ENCODE measurements at places on chromosomes 3 and 15.

DNA sequence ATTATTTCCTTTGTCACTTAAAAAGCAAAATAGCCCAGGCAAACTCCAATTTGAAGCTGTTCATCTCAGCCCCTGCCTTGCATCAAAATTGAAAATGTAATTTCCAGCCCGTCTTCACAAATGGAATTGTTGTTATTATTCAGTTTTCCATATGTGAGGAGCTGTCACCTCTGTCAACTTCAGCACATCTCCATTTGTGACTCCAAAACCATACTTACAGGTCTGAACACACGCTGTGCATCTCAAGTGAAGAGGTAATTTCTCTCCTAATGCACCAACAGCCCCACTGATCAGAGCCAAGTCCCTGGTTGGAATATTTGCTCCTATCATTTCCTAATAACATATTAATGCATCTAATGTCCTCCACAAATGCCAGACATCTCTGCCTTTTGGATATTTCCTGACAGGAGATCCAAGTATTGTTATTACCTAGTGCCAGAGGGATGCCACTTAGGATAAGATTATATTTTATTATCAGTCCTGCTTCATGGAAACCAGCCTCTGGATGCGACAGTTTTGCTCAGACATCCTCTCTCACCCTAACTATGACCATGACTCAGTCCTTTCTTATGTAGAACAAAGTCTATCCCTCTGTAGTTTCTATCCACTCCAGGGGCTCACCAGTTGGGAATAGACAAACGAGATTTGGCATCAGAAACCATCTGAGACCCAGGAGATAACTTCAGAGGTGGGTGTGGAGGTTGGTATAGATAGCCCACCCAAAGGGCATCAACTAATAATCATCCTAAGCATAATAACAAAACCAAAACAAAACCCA, 379.8 kb downstream of the VPS13C start:
- DNase-seq, result no peak
- no peaks in the 10 kb centered on the region for H3K4me1 ChIP-seq
- peaks cover 3% of the 10 kb centered on the region for H3K27me3 ChIP-seq
- no peak overlapping the region for H3K27ac ChIP-seq

DNA sequence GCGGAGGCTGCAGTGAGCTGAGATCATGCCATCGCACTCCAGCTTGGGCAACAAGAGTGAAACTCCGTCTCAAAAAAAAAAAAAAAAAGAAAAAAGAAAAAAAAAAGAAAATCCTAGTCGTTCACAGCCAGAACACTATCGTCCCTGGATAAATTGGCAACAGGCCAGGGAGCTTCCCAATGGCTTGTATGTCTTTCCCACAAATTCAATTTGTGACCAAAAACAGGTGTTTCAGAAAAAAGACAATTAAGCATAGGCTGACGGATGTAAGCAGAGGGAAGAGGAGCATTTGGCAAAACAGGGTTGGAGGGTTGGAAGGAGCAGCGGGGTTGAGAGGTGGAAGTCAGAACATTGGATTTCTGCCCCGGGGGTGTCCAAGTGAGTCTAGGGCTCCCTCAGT, 8.5 kb downstream of the EPB42 start:
- no peak for DNase-seq
- no peak overlapping the region for H3K27ac ChIP-seq
- H3K4me3 ChIP-seq, result no peak overlapping the region
- H3K4me1 ChIP-seq, result no peaks in the 10 kb centered on the region
- no peaks in the 10 kb centered on the region for H3K36me3 ChIP-seq

DNA sequence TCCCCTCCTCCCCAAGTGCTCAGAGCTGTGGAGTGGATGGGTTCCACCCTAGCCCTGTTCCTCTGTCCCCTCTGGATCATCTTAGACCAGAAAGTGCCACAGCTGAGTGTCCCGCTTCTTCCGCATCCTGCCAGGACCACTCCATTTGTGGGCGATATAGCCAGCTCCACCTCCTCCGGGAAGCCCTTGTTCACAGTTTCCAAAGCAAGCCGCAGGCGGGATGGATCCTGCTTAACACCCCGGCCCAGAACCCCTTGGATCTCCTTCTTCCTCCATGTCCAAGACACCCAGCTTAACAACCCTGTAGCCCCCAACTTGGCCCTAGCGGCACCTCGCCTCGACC, 490 bp upstream of the ALAS1 start:
- H3K36me3 ChIP-seq, result peaks cover 26% of the 10 kb centered on the region
- DNase-seq, result no peak
- no peak overlapping the region for H3K4me3 ChIP-seq
- peaks cover 29% of the 10 kb centered on the region for H3K4me1 ChIP-seq
- peak overlapping the region; percentile 83 for H3K27ac ChIP-seq

GRCh38 chr3:64575211-64575844, 112.5 kb downstream of the ADAMTS9 start:
- H3K27me3 ChIP-seq, result no peaks in the 10 kb centered on the region
- H3K4me1 ChIP-seq, result no peaks in the 10 kb centered on the region
- no peak overlapping the region for H3K4me3 ChIP-seq
- no peak overlapping the region for H3K27ac ChIP-seq
- peak; percentile 5 for DNase-seq

DNA sequence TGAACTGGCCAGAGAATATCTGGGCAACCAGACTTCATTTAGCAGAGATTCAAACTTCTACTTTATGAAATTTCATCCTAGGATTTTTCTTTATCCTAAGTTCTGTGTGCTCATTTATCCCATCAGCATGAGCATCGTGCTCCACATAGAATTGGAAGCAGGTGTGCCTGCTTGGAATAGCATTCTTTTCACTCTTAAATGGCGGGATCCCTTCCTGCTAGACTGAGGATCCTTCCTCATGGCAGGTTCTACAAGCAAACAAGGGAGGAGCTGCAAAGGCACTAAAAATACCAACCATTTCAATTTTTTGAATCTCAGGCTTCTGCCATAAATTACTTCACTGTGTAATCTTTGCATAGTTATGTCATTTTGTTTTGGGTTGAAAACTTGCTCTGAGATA, 74.6 kb upstream of the FLNB start:
- H3K4me3 ChIP-seq, result no peak overlapping the region
- H3K27me3 ChIP-seq, result no peaks in the 10 kb centered on the region
- H3K27ac ChIP-seq, result no peak overlapping the region
- DNase-seq, result no peak
- H3K36me3 ChIP-seq, result peaks cover 10% of the 10 kb centered on the region
- H3K4me1 ChIP-seq, result no peaks in the 10 kb centered on the region

DNA sequence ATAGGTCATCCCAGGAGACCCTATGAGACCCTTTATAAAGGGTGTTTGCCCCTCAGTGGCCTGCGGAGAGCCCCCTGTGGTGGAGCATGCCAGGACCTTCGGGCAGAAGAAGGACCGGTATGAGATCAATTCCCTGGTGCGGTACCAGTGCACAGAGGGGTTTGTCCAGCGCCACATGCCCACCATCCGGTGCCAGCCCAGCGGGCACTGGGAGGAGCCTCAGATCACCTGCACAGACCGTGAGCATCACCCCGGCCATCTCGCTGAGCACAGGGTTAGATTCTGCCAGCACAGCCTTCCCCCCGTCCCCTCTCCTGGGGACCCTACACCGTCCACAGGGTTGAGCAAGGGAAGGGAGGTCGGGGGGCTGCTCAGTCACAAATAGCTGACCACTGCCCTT, 21.6 kb downstream of the HAPLN3 start:
- no peak overlapping the region for H3K4me3 ChIP-seq
- H3K27ac ChIP-seq, result no peak overlapping the region
- H3K36me3 ChIP-seq, result no peaks in the 10 kb centered on the region
- peaks cover 4% of the 10 kb centered on the region for H3K27me3 ChIP-seq
- no peaks in the 10 kb centered on the region for H3K4me1 ChIP-seq

DNA sequence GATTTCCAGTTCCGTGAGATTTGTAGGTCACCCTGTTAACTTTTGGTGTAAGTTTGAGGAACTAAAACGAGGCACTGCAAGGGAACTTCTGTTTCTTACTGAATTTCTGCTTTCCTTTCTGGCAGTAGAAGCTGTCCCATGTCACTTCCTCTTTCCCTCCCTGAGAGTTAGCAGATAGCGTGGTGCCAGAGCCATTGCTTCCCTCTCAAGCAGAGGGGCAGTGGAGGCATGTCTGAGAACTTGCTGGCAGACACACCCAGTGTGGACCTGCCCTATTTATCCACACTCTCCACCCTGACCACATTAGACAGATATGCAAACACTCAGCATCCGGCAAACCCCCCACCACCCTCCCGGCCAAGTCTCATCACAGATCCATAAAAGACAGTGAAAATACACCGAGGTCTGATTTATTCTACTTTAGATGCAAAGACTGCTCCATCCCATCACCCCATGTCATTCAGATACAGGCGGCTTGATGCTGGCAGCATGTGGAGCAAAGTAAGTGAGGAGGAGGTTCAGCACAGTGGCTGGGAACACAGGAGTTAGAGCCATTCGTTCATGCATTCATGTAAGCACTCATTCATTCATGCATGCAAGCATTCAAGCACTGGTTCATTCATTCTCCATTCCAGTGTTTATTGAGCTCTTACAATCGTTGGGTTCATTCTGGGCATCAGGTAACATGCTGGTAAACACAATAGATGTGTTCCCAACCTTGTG, 324.7 kb downstream of the SHQ1 start:
- no peak overlapping the region for H3K4me3 ChIP-seq
- no peak overlapping the region for H3K27ac ChIP-seq
- no peaks in the 10 kb centered on the region for H3K4me1 ChIP-seq
- no peaks in the 10 kb centered on the region for H3K36me3 ChIP-seq
- DNase-seq, result no peak

DNA sequence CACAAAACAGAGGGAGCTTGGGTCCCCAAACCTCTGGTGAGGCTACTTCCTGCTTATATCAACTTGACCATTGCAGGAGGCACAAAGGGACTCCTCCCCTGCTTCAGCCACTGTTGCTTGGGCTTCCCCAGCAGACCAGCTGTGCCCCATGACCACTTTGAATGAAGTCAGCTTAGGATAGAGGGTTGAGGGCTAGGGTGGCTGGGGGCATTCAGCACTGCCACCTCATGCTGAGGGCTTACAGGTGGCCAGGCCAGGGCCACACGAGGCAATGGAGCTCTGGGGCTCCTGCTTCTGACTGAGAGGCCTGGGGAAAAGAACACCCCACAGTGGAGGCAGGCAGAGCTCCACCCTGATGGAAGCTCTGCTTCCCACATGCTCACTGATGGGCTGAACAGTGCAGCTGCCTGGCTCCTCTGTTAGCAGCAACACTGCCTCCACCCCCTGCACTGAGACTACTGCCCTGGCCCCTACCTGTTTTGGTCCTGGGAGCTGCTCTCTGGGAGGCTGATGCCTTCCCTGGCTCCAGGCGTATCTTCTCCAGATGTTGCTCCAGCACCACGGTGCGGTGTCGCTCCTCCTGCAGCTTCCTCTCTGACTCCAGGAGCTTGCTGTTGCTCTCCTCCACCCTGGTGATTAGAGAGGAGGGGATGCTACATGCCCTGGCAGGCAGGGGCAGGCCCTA, 10.2 kb upstream of the HHATL start:
- no peak overlapping the region for H3K4me3 ChIP-seq
- no peak for DNase-seq
- H3K27ac ChIP-seq, result no peak overlapping the region
- no peaks in the 10 kb centered on the region for H3K36me3 ChIP-seq
- H3K4me1 ChIP-seq, result no peaks in the 10 kb centered on the region

GRCh38 chr15:96043591-96044171, 286.8 kb upstream of the NR2F2 start:
- no peak for DNase-seq
- H3K4me3 ChIP-seq, result no peak overlapping the region
- H3K27ac ChIP-seq, result no peak overlapping the region
- no peaks in the 10 kb centered on the region for H3K36me3 ChIP-seq
- H3K4me1 ChIP-seq, result no peaks in the 10 kb centered on the region

- H3K36me3 ChIP-seq, result no peaks in the 10 kb centered on the region
- no peaks in the 10 kb centered on the region for H3K27me3 ChIP-seq
- no peak overlapping the region for H3K27ac ChIP-seq
- H3K4me1 ChIP-seq, result no peaks in the 10 kb centered on the region
These were observed 125.1 kb downstream of the TJP1 start for GRCh38 chr15:29696950-29697738.

- no peak for DNase-seq
- no peak overlapping the region for H3K27ac ChIP-seq
- no peaks in the 10 kb centered on the region for H3K4me1 ChIP-seq
- H3K36me3 ChIP-seq, result no peaks in the 10 kb centered on the region
- H3K4me3 ChIP-seq, result no peak overlapping the region
These were observed 70.8 kb downstream of the ADAMTS9 start for GRCh38 chr3:64616953-64617352.

DNA sequence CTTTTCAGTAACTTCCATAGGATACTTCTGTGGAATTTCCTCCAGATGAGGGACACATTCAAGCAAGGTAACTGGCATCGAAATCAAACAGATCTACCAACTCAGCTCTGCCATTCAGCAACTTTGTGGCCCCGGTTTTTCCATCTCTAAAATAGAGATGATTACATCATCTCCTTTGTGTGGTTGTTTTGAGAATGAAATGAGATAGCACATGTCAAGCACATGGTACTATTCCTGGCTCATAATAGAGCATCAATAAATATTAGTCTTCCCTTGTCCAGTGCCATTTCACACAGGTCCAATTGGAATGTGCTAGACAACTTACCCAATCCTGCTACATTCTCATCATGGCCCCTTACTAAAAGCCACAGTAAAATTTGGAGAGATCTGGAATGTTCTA, 24.2 kb upstream of the TM4SF4 start:
- H3K4me1 ChIP-seq, result no peaks in the 10 kb centered on the region
- no peaks in the 10 kb centered on the region for H3K36me3 ChIP-seq
- no peak overlapping the region for H3K4me3 ChIP-seq
- no peak for DNase-seq
- H3K27me3 ChIP-seq, result no peaks in the 10 kb centered on the region
- H3K27ac ChIP-seq, result no peak overlapping the region

DNA sequence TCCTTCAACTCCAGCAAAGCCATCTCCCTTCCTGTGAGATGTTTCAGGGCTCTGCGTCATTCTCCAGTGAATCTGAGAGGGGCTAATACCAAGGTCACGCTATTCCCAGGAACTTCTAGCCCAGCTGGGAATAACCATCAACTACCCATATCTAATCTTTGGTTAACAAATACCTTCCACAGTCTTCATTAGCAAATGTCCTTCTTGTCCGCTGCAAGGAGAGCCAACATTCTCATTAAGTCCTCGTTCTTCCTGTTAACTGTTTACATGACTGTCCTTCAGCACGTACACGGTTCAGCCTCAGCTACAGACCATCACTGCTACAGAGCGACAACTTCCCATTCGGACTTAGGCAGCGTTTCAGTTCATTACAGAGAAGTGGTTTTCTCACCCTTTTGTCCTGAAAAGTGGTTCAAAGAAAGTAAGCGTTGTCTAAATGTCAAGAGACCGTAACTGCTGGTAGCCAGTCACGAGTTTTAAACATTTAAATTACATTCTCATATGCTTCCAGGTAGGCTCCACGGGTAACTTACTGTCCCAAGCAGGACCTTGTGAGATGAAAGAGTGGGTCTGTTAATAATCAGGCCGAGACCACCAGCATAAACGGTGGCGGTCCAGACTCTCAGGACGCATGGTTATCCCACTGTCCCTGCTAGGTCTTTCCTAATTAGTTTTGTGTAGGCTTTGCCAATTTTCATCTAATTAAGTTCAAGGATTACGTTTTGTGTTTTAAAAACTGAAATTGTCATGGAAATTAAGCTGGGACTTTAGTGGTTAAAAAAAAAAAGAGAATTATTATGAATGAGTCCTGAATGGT, 63.8 kb downstream of the CHSY1 start:
- no peaks in the 10 kb centered on the region for H3K27me3 ChIP-seq
- H3K4me3 ChIP-seq, result no peak overlapping the region
- no peak for DNase-seq
- H3K36me3 ChIP-seq, result peaks cover 9% of the 10 kb centered on the region
- peaks cover 2% of the 10 kb centered on the region for H3K4me1 ChIP-seq

- no peak for DNase-seq
- no peaks in the 10 kb centered on the region for H3K4me1 ChIP-seq
- no peaks in the 10 kb centered on the region for H3K27me3 ChIP-seq
- H3K36me3 ChIP-seq, result no peaks in the 10 kb centered on the region
- no peak overlapping the region for H3K27ac ChIP-seq
These were observed 325.2 kb downstream of the WDR72 start for GRCh38 chr15:53434174-53434678.
